ENCODE measurements at places on chromosomes 1 and 21.

DNA sequence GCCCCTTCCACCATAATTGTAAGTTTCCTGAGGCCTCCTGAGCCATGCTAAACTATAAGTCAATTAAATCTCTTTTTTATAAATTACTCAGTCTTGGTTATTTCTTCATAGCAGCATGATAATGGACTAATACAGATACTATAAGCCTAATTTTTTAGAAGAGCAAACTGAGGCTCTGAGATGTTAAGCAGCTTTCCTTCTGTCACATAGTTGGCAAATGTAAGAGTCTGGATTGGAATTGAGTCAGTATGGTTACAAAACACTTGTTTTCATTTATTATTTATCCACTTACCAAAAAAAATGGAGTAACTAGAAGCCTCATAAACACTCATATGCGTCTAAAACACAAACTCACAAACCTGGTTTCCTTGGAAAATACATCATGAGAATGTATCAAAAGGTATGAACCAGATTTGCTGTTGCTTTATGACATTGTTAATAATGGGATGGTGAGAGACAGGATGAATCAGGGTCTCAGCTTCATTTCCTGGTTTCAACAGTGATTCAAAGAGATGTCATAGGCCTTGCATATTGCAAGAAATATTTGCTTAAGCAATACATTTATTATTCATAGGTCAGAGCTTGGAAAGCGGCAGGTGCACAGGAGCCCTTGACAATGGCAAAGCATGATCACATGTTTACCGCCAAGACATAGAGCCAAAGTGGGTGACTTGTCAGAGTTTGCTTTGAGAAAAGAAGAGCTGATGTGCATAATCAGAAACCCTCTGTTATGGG is 221.5 kb downstream of the GRIK1 start:
- H3K4me1 ChIP-seq, result no peaks in the 10 kb centered on the region
- H3K27me3 ChIP-seq, result peaks cover 18% of the 10 kb centered on the region
- no peaks in the 10 kb centered on the region for H3K36me3 ChIP-seq
- DNase-seq, result peak; percentile 56
- no peak overlapping the region for H3K4me3 ChIP-seq

- peak; percentile 46 for DNase-seq
- no peak overlapping the region for H3K4me3 ChIP-seq
- no peaks in the 10 kb centered on the region for H3K27me3 ChIP-seq
- peaks cover 7% of the 10 kb centered on the region for H3K4me1 ChIP-seq
- no peaks in the 10 kb centered on the region for H3K36me3 ChIP-seq
Measured at GRCh38 chr21:29704719-29705118, 235.1 kb downstream of the GRIK1 start.

DNA sequence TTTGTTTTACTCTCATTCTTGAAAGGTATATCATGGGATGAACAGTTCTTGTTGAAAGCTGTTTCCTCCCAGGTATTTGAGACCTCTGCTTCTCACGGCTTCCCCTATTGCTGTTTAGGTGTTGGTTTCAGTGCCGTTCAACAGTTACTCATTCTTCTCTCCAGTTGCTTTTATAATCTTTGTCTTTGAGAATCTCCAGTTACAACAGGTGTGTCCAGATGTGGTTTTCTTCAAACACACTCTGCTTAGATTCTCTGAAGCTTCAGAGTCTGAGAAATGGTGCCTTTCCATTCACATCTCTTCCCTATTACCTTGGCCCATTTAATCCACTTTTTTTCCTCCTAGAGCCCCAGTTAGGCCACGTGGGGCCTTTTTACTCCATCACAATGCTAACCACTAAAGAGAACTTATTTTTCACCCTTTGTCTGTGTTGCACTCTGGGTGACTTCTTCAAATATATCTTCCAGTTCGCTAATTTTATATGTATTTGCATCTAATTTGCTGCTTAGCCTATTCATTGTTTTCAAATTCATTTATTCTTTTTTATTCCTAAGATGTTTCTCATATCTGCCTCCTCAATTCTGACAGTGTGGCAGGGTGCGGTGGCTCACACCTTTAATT is 46.7 kb upstream of the SLC19A1 start:
- H3K36me3 ChIP-seq, result no peaks in the 10 kb centered on the region
- H3K4me1 ChIP-seq, result no peaks in the 10 kb centered on the region
- no peak overlapping the region for H3K4me3 ChIP-seq
- H3K27me3 ChIP-seq, result peaks cover 17% of the 10 kb centered on the region
- no peak overlapping the region for H3K27ac ChIP-seq
- DNase-seq, result no peak

- DNase-seq, result no peak
- H3K4me1 ChIP-seq, result no peaks in the 10 kb centered on the region
- no peaks in the 10 kb centered on the region for H3K27me3 ChIP-seq
- no peak overlapping the region for H3K27ac ChIP-seq
- H3K4me3 ChIP-seq, result no peak overlapping the region
Measured at GRCh38 chr1:26556111-26556510, 26.6 kb downstream of the RPS6KA1 start.

DNA sequence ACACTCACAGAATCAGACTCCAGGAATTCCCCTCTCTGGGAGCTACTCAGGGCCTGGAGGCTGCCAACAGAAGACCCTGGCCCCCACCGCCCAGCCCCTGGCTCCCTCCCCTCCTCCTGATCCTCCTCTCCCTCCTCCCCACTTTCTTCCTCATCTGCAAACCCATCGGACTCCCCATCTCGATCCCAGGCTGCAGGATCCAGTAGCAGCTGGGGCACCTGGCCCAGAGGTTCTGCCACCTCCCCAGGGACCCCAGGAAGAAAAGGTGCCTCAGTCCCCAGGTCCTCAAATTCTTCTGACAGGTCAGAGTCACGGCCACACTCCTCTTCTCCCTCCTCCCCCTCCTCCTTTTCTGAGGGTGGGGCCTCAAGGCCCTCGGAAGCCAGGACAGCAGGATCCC is 7.4 kb downstream of the NES start:
- peaks cover 6% of the 10 kb centered on the region for H3K4me1 ChIP-seq
- DNase-seq, result no peak
- no peaks in the 10 kb centered on the region for H3K36me3 ChIP-seq
- no peak overlapping the region for H3K4me3 ChIP-seq
- H3K27ac ChIP-seq, result no peak overlapping the region
